SIG-M5 (cell line): ENCODE measurements at places on chromosomes 4 and X.

DNA sequence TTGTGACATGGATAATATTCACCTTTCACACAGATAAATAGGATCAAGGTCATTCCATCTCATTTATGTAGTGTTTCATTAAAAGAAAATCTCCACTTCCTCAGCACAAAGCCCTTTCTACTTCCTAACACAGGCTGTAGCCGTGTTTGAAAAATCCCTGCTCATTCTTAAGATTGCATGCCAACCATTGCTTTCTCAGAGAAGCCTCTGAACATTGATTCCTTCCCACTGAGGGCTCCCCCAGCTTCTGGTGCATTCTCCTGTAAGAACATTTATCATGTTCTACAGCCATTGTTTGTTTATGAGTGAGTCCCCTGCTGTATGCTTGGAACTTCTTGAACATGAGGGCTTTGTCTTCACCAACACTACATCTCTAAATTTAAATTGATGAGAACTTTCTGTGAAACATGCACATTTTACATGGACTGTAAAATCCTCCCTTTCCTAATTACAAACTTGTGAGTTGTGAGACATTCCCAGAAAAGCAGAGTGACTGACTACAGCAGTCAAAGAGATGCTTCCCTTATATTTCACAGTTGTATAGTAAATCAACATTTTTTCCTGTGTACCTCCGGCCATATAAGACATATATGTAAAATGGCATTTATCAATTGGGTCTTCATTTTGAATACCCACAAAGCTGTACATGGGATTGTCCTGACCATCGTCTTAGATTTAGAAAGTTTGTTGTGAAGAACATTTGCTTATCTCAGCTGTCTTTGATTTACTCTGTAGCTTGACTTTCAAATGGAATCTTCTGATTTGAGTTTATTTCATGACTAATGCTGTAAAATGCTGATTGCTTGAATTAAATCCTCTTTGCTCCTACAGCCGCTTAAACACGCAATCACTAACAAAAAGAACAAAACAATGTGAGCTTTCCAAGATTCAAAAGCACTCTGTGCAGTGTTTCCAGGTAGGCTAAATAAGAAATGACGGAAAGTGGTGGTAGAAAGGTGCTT is 600.5 kb upstream of the SLIT2 start:
- DNase-seq, result no peak

GRCh38 chr4:158714937-158715336 is 8.3 kb downstream of the PPID start:
- DNase-seq, result no peak

GRCh38 chr4:81512001-81512756 is 40.5 kb upstream of the RASGEF1B start:
- DNase-seq, result no peak

- DNase-seq, result no peak
Measured at GRCh38 chr4:37964734-37965457, 4.7 kb downstream of the PTTG2 start.

DNA sequence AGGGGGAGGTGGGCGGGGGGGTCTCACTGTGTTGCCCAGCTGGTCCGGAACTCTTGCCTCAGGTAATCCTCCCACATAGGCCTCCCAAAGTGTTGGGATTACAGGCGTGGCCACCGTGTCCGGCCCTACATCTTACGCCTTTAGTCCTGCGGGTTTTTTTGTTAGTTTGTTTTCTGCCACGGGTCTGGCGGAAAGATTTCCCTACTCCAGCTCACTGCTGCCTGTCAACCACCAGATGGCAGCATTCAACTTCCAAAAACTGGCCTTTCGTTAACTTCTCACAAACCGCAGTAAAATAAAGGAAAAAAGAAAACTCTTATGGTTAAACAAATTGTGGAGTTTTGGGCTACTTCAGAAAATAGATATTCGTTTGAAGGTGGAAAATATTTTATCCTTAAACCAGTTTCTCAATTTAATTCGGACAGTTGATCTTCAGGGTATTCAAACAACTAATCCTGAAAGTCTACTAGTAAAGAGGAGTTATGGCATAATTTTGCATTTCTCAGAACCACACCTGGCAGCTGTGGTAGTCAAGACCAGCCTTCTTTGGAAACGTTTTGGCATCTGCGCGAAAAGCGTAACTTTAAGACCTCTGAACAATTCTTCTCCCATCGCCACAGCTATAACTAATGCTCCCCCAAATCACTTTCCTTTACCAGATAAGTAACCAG is 41.1 kb downstream of the LUZP4 start:
- no peak for DNase-seq

- peak; percentile 4 for DNase-seq
Measured at GRCh38 chr4:82381661-82382296, 8.0 kb upstream of the HNRNPD start.

DNA sequence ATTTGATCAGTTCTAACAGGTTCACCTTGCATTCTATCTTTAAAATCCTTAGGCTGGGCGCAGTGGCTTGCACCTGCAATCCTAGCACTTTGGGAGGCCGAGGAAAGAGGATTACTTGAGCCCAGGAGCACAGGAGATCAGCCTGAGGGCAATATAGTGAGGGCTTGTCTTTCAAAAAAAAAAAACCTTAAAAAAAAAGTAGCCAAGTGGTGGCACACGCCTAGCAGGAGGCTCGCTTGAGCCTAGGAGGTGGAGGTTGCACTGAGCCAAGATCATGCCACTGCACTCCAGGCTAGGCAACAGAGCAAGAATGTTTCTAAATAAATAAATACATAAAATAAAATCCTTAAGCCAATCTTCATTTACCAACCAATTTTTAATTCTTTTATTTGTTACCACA is 75.6 kb downstream of the PRSS12 start:
- no peak for DNase-seq

- no peak for DNase-seq
Measured at GRCh38 chrX:31656013-31656412, 584.2 kb upstream of the FTHL17 start.

DNA sequence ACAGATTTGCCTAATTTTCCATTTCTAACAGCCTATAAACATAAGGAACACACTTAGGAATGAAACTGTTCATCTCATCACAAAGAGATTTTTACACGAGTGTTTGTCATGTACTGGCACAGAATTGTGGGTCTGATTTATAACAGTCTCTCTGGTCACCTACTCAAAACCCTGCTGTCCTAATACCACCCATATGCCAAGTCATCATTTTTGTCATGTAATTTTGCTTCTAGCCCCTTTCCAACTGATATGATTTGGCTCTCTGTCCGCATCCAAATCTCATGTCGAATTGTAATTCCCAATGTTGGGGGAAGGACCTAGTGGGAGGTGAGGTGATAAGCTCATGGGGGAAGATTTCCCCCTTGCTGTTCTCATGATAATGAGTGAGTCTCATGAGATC is 284.1 kb upstream of the SLITRK2 start:
- DNase-seq, result no peak

GRCh38 chrX:5449323-5449722 is 779.3 kb downstream of the NLGN4X start:
- no peak for DNase-seq

DNA sequence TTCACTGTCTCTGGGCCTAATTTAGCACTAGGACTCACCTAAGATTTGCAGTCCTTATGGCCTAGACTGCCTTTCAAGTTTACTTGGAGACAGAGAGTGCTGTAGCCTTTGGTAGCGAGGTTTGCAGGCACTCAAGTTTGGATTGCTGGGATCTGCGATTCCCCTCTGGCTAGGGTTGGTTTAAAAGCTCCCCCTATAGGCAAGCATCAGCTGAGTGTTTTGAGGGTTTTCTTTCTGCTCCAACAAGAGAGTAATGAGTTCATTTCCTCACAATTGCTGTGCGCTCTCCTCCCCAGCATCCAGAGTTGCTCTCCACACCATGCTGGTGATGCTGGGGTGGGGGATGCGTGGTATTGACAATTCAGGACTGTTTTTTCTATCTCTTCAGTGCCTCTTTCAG is 206.9 kb downstream of the GLUD2 start:
- no peak for DNase-seq

DNA sequence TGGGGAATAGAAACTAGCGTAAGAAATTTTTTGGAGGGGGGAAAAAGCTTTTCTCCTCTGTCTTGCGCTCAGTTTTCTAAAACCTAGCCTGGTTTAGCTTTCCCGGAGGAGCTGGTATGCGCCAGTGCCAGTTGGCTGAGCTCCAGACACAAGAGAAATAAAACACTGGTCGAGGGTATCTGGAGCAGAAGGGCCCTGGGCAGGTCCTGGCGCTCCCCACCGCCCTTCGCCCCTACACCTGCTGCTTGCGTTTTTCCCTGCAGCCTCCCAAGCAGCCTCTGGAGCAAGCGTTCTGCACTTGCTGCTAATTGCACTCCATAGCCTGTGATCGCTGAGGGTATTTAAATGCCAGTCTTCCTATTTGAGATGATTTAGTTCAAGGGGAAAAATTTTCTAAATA is 816 bp downstream of the EREG start:
- DNase-seq, result no peak

- no peak for DNase-seq
Measured at GRCh38 chrX:47579537-47579936, 2.7 kb upstream of the TIMP1 start.

DNA sequence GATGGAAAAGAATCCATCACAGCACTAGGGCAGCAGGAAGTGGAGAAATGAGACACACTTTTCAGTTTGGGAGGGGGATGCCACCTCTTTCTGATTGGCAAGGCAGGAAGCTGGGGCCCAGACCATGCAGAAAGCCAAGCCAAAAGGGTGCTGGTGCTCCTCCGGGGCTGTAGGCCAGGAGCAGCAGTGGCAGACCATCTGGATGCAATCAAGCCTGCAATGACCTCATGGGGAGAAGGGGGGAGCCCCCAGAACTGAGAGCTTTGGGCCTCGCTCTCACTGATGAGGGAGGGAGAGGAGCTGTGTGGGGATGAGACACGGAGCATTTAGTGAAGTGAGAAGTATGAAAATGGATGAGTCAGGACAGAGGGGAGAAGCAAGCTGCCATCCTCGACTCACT is 141.3 kb upstream of the NALF2 start:
- DNase-seq, result no peak

- DNase-seq, result no peak
Measured at GRCh38 chr4:10066206-10066605, 44.9 kb upstream of the SLC2A9 start.

DNA sequence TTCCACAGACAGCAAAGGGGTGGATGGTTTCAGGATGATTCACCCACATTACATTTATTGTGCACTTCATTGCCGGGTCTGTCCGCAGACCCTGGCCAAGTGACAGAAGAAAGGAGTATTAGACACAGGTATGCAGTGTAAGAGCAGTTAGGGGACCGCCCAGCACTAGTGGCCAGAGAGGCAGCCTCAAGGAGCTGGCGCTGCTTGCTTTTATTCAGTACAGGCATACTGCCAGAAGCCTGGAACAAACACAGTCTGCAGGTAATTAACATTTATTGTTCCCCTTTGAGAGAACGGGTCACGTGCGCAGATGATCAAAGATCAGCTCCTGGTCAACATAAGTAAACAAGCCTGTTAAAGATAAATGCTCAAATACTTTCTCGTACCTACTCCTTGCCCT is 1639.0 kb upstream of the IGFBP7 start:
- no peak for DNase-seq

DNA sequence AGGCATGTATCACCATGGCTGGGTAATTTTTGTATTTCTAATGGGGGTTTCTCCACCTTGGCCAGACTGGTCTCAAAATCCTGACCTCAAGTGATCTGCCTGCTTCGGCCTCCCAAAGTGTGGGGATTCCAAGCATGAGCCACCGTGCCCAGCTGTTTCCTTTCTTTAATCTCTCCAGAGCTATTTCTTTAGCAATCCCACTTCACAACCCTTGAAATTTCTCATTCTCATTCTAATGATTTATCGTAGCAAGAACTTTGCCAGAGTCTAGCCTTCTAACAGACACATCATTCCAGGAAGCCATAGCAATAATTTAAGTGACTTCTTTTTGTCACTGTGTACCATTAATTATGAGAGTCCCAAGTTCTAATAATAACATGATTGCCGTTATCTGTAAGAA is 68.6 kb downstream of the RXFP1 start:
- DNase-seq, result no peak

DNA sequence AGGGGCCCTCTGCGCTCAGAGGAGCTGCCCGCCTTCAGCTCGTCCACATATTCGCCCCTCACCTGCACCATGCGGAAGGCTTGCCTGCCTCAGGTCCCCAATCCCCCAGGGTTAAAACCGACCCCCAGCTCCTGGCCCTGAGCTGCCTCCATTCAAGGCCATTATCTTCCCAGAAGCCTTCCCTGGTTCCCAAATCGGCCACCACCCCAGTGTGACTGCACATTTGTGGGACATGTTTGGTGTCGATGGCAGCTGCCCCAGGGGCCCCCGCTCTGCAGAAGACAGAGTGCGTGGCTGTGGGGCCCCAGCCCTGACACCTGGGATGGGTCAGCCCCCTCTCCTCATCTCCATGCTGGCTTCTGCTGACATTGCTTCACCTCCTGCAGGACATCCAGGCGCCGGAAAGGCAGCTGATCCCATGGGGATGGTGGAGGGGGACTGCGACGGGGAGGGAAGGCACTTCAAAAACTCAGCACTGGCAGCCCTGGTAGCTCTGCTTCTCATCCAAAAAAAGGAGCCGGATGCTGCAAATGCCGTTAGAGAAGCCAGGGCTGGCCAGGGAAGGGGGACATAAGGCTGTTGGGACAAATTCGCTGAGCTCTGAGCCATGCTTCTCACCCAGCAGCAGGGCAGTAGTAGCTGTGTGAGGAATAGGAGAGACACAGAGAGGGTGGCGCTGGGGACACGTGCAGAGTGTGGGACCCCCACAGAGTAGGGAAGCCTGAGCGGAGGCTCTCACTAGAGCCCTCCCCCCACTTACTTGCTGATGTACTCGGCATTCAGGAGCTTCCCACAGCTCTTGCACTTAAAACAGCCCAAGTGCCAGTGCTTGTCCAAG is 78.5 kb downstream of the ABLIM2 start:
- no peak for DNase-seq

GRCh38 chr4:104616401-104616820 is 121.7 kb upstream of the CXXC4 start:
- no peak for DNase-seq

DNA sequence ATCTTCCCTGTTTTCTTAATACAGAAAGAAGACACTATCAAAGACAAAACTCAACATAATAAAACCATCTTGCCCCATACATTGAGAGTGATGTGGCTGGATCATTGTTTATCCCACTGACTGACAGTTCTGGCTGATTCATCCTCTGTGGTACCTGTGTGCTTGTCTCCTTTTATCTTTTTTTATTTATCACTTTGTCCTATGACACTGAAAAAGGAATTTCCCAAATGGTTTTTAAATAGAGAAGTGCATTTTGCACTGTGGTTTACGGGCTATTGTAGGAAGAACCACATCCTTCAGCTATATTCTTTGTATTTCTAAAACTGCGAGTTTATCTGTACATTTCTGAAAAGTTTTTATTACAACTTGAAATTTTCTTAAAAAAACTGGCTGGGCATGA is 15.0 kb downstream of the TTC29 start:
- DNase-seq, result no peak

DNA sequence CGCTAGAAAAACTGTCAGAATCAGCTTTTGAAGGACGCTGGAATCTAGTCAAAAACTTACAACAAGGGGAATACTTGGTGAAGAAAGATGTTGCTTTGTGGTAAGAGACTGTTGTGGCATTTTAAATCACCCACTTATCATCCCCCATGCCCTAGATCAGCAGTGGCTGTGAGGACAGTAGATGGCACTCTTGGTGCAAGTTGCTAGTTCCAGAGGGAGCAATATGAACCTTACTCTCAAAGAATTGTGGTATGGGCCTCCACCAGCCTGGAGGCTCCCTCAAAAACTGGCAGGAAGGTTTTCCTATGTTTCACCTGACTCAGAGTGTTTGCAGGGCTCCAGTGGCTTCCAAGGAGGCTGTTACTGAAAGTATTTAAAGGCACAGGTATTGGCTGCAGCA is 37.7 kb upstream of the SLC16A2 start:
- DNase-seq, result no peak
